CD4-positive, alpha-beta T cell treated with Interferon alpha-2 for 1 hour (primary cell): ENCODE measurements at places on chromosomes 13 and 19.

- no peak for DNase-seq
Observed at GRCh38 chr19:29454109-29454508, 71.7 kb upstream of the VSTM2B start.

DNA sequence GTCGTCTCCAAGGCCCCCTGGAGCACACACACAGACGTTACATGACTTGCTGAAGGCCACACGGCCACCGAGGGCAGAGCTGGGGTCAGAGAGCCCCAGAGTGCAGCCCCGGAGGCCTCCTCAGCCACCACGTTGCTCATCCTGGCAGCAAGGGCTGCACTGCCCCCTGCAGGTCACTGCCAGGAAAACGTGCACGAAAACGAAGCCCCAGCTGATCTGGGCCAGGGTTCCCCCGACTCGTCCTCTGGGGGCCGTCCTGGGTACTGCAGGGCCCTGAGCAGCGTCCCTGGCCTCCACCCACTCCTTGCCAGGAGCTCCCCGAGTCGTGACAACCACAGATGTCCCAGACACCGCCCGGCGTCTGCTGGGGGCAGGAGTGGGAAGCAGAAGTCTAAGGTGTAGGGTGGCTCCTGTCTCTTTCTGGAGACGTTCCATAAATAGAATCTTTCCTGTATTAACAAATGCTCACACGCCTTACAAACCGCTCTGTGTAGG, 3.4 kb downstream of the TPGS1 start:
- peak; percentile 92 for DNase-seq

- no peak for DNase-seq
Observed at GRCh38 chr13:99123101-99124045, 77.3 kb upstream of the UBAC2 start.

- DNase-seq = no peak
Observed at GRCh38 chr13:109699628-109700071, 86.7 kb downstream of the IRS2 start.

- no peak for DNase-seq
Observed at GRCh38 chr19:56748378-56748777, 76.8 kb upstream of the ZNF835 start.

- no peak for DNase-seq
Observed at GRCh38 chr13:52025475-52026245, 1.2 kb downstream of the UTP14C start.

- DNase-seq = no peak
Observed at GRCh38 chr13:99254830-99255229, 3.3 kb downstream of the GPR18 start.

DNA sequence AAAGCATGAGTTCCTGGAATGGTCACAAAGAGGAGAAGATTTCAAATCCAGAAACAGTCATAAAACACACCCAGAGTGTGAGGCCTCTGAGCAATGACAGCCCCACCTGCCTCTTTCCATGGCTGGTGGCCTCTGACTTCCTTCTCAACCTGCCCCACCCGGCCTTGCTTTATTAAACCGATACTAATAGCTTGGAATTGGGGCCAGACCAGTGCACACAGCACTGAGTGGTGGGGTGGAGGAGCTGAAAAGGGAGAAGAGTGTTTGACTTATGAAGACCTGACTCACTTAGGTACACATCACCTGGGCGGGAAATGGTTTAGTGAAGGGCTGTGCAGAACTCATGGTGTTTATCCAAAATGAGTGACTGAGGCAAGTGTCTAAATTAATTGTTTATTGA, 20.7 kb upstream of the CEACAM6 start:
- DNase-seq = no peak

GRCh38 chr13:51330791-51331190, 8.7 kb upstream of the SERPINE3 start:
- DNase-seq = no peak

DNA sequence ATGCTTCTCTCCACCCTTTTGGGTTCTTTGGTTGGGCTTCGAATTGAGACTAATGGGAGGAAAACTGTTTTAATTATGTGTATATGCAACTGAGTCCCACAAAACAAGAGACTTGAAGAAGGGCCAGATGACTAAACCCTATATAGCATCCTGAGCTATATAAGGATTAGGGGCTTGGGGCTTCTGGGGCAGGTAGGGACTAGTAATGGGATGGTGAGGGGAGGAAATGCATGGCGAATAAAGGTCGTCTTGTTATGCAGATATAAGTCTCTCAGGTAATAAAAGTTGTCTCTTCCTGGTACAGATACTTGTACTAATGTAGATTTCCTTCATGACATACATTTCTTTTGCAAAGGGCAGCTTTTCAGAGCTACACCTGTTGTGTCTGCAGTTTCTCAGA, 2.8 kb upstream of the SLC7A9 start:
- DNase-seq = no peak

DNA sequence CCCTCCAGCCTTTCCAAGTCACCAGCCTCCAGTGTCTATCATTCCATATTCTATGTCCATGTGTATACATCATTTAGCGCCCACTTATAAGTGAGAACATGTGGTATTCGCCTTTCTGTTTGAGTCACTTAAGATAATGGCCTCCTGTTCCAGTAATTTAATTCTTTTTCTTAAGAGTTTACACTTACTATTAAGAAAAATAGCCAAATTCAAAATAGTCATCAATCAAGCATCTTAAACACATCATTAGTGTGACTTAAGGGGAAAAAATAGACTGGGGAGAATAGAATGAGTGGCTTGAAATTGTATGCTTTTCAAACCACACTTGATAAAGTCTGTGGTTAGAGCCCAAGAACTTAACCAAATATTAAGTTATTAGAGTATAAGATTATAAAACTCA, 248.0 kb downstream of the MAB21L1 start:
- DNase-seq = no peak

- DNase-seq = no peak
Observed at GRCh38 chr13:72489751-72490150, 237.7 kb downstream of the MZT1 start.

DNA sequence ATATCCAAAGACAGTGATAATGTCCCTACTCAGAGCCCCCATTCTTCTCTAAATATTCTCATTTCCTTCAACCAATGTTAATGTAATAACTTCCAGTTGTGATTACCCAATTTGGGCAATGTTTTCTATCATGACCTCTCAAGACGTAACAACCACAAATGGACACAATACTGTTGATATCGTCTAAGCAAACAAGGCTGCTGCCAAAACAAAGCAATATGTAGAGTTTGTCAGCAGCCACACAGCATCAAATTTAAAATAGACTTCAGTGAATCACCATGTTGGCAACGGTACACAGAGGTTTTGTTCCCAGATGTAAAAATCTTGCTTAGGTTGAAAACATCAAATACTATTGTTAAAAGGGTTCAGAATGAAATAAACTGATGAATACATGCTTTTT, 205.1 kb downstream of the DACH1 start:
- DNase-seq = no peak

DNA sequence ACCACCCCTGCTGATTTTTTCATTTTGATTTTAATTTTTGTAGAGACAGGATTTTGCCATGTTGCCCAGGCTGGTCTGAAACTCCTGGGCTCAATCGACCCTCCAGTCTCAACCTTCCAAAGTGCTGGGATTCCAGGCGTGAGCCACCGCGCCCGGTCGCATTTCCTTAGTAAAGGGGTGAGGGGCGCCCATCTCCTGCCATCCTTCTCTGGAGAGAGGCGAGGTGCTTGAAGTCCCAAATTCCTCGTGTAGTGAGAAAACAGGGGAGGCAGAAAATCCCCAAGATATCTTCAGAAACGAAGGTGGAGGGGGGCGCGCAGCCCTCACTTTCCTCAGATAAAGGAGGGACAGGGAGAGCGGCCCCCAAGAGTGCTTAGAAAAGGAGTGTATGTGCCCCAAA, 21.0 kb upstream of the GATAD2A start:
- no peak for DNase-seq

- no peak for DNase-seq
Observed at GRCh38 chr13:114109641-114110041, 22.8 kb downstream of the RASA3 start.

- no peak for DNase-seq
Observed at GRCh38 chr13:44236801-44237207, 136.8 kb upstream of the SERP2 start.

DNA sequence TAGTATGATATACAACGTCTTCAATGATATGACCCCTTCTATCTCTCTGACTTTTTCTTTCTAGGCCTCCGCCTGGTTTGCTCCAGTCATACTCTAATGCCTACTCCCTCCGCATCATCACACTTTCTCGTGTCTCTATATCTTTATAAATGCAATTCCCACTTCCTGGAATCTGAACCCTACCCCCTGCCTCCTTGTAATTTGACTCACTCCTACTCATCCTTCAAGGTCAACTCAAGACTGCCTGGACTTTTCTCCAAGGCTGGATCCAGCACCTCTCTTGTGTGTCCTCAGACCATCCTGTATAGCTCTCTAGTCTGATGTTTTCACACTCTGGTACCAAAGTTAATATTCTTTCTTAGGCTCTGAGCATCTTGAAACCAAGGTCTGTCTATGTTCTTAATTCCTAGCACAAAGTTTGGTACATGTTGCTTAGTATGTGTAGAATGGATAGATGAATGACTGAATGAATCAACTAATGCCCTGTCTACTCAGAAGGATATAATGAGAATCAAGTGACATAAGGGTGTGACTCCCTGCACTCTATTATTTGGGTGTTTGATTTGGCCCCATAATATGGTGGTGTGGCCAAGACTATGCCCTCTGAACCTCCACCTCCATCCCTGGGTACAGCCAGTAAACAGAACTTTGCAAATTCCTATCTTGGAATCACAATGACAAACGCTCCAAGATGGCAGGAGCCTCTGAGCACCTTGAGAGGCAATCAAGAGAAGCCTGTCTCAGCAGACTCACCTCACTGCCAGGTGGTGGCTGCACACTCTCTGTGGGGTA, 74.3 kb upstream of the SERP2 start:
- no peak for DNase-seq

GRCh38 chr19:7211191-7211951, 82.8 kb downstream of the INSR start:
- DNase-seq = no peak

- no peak for DNase-seq
Observed at GRCh38 chr13:55069746-55070145, 2041.1 kb downstream of the OLFM4 start.

GRCh38 chr13:41673640-41674039, 216.3 kb downstream of the RGCC start:
- no peak for DNase-seq

DNA sequence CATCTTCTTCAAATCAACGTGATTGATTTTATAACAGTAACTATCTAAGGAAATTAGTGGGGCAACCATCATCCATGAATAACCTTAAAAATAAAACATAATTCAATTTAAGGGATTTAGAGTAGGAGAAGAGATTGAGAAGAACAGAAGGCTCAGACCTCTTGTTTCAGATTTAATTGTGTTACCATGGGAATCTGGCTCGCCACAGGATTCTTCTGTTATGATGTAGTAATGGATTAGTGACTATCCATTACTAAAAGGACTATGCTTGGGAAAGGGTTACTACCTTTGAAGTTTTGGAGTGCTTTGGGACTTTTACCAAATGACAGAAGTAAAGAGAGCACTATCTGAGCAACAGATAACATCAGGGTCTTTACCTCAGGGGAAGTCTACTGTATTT, 13.2 kb downstream of the FREM2 start:
- DNase-seq = no peak

DNA sequence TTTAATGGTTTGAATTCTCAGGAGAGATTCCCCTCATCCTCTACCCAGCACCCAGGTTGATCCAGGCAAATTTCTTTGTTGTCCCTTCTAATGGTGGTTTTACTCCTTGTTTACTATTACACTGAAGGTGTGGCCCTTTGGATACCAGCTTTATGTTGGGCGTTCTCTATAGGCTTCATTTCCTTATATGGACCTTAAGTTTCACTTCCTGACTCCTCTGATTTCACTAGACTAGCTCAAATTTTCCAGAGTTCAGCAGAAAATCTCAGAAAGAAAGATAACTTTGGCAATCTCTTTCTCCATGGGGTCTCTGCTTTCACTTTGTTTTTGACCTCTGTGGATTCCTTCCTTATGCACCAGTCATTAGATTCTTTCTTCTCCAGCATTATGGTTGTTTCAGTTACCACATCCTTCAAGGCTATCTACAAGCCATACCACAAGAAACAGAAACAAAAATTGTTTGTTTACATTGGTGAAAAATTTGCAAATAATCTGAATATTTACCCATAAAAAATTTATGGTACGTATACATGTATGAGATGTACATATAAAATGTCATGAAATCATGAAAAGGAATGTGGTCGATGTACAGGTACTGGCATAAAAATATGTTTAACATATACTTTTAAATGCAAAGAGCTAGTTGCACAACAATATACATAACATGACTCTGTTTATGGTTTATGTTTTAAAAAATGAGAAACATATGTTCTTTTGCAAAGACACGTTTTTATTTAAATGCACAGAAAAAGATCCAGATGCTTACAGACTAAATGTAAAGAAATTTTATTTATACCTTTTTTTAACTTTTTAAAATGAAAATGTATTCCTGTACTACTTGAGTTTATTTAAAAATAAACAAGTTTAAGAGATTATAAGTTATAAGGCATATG, 212.6 kb downstream of the LACC1 start:
- no peak for DNase-seq

- no peak for DNase-seq
Observed at GRCh38 chr13:95671597-95671996, 5.3 kb upstream of the DNAJC3 start.

DNA sequence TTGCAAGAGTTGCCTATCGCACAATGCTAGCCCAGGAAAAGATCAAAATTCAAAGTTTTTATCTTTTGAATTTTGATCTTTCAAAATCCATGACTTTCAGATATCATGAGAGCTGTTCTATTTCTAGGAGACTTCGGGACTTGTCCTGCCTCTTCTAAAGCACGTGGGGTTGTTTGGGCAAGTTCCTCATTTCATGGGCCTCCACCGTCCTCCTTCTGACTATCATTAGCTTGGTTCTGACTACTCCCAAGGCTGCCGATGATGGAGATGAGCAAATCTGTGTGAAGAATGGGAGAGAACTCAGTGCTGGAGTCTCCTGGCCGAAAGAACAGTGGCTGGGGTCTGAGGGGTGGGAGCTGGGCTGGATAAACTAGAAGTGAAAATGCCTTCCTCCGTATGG, 86.5 kb downstream of the COL4A1 start:
- DNase-seq = no peak

DNA sequence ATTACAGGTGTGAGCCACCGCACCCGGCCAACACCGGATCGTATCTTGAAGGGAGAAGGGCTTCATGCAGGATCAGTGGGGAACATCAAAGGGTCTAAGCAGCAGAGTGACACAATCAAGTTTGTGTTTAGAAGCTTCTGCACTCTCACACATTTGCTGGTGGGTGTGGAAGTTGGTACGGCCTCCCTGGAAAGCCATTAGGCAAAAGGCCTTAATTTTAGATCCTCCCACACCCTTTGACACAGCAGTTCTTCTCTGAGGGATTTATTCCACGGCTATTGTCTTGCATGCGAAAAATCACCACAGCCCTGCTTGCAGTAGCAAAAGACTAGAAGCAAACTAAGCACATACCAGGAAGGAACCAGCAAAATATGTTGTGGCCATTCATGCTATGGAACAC, 18.3 kb upstream of the SLC1A5 start:
- DNase-seq = no peak

GRCh38 chr13:108272333-108272732, 2.8 kb downstream of the TNFSF13B start:
- DNase-seq = no peak

GRCh38 chr13:39776439-39776838, 121.0 kb downstream of the COG6 start:
- no peak for DNase-seq

GRCh38 chr19:42166316-42166715, 34.1 kb upstream of the POU2F2 start:
- no peak for DNase-seq

- DNase-seq = peak; percentile 11
Observed at GRCh38 chr13:98576200-98576945, 534 bp downstream of the STK24 start.
